ENCODE measurements at places on chromosomes 5 and 9. TPM values are rescaled to one million over a fixed set of nuclear protein-coding genes. Genes with fewer than 3 reads are reported as not detected.

- peak; percentile 34 for DNase-seq
Measured at GRCh38 chr5:53482717-53483638, 2.5 kb downstream of the FST start.

GRCh38 chr5:87836696-87837095 is 424.0 kb upstream of the CCNH start:
- no peak for DNase-seq

- DNase-seq: no peak
Measured at GRCh38 chr5:85896514-85896913, 721.2 kb upstream of the COX7C start.

DNA sequence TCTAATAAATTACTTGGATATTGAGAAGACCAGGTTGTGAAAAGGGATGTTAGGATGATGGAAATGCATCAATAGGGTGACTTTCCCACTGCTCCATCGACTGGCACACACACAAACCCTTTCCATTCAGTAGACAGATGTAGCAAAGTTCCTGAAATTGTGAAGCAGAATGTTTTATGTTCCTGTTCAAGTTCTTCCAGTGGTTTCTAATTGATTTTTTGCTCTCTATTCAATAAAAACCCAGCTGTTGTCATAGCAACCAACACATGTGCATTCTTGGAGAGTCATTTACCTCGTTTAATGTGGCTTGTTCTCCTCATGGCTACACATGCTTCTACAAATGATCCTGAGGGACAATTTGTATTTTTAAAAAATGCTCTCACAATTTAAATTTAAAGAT is 244.6 kb downstream of the RAB3C start:
- DNase-seq: no peak

DNA sequence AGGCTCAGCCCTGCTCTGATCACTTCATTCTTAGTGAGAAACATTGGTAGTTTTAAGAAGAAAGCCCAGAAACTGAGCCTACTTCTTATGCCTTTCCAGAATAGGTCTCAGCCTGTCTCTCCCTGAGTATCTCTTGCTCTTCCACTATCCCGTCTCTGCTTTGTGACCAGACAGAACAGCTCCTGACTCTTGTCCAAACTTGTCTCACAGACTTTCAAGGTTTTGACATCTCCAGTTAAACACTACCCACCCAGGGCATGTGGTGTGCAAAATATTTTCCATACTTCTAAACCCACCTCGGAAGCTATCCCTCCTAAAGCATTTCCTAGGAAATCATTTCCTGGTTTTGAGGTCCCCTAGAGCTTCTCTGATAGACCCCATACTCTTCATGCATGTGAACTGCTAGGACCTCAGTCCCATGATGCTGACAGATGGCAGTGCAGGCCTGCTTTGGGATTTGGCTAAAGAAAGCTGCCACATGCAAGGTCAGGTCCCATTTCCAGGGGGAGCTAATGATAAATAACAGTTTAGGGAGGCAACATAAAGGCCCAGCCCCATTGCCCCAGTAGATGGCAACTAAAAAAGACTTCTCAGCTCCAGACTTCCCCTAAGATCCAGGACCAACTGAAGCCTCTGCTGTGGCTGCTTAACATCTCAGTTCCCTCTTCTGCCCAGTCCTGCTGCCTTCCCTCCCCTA is 211.5 kb downstream of the MED10 start:
- DNase-seq: no peak

DNA sequence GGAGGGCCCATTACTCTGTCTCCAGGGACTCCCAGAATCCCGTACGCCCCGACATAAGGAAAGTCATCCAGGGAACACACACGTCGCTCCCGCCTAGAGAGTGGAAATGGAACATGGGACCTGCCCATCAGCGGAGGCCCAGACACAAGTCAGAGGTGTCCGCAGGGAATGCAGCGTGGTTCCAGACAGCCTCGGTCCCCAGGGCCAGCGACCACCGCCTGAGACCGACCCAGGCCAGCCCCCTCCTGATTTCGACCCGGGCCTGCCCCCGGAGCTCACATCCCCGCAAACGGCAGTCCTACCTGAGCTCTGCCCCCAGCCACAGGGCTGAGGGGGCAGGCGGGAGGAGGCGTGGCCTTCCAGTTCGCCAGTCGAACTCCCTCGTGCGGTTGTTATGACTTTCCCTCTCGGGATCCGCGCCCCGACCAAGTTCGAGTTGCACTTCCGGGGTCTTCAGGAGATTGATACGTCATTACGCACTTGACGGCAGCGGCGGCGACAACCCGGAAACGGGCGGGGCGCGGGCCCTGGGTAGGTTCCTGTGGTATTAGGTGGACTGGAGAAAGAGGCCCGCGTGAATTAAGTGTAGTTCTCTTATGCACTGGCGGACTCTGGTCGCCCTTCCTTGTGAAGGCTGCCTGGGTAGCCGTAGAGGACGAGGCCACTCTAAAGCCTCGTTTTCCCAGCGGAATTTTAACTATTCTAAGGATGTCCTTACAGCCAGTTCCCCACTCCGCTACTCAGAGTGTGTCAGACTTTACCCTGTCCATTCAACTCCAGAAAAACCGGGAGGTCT is 370.0 kb upstream of the POU5F2 start:
- DNase-seq: peak; percentile 93

DNA sequence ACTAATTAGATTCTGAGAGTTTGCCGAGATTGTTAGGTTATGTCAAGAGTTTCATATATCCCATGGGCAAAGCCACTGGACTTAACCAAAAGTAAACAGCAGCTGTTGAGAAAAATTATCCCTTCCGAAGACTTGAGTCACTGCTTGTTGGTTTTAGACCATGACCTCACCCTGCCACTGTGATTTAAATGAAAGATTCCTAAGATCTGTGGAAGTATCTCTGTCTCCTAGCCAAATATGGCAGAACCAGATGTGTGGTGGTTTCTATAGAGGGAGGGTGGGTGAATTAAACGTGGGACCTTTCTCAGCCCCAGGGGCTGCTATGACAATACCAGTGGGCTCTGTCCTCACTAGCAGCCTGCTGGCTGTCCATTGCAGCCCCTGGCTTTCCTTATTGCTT is 19.3 kb downstream of the DMRT3 start:
- DNase-seq: no peak

DNA sequence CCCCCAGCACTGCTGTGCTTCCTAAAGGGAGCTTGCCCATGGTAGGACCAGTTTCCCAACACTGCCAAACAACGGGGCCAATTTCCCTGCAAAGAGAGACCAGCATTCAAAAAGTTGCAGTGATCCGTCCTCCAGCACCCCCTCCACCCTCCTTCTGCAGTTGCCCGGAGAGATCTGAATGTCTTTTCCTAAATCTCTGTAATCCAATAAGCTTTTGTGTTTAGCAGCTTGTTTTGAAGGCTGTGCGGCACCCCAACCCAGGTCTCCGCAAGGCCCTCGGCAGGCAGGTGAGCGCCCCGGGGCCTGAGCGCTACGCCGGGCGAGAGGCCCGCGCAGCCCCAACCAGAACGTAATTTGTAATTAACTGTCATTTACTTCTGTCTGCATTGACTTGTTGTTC is 366.9 kb upstream of the IRX2 start:
- no peak for DNase-seq

DNA sequence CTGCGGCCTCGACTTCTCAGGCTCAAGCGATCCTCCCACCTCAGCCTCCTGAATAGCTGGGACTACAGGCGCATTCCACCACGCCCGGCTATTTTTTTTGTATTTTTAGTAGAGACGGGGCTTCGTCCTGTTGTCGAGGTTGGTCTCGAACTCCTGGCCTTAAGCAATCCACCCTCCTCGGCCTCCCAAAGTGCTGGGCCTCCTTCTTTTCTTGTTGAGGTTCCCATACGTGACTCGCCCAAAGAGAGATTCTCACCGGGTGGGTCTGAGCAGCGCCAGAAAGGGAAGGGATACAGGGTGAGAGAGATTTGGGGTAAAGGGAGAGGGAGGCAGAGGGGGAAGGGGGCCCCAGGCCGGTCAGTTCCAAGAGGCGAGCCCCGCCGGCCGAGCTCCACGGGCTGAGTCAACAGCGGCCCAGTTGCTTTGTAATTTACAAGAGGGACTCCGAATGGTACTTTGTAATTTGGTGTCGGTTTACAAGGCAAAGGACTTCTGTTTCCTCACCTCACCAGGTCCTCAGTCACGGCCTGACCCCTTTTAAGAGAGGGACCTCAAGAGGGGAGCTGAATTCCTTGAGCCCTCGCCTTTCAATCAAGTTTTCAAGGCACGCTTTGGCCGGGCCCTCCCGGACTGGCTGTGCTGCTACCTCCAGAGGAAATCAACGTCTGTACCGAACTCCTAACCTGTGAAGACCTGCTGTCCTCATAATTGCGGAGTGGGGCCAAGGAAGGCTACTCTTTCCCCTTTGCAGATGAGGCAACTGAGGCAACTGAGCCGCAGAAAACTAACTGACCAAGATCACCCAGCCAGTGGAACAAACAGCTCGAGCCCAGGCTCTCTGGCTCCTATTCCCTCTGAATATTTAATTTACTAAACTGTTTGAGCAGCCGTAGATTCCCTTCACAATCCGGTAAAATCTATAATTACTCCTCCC is 3.3 kb upstream of the DMRT2 start:
- DNase-seq: no peak

DNA sequence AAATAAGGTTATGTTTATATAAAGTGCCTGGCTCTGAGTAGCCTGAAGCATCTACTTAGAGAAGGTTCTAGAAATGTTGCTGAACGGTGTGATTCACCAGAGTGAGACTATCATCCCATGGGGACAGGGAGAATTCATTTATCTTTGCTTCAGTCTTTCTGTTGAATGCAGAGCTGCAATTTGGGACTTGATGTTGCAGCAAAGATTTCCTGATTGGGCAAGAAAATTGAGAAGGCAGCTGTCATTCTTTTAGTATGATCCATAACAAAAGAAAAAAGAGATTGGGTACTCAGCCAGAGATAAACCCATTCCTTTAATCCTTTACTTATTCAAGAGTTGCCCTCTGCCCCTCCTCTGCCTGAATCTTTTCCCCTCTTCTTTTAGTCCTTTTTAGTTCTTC is 456.3 kb upstream of the WWC1 start:
- no peak for DNase-seq

- no peak for DNase-seq
Measured at GRCh38 chr9:98445576-98445975, 190.1 kb upstream of the TBC1D2 start.

DNA sequence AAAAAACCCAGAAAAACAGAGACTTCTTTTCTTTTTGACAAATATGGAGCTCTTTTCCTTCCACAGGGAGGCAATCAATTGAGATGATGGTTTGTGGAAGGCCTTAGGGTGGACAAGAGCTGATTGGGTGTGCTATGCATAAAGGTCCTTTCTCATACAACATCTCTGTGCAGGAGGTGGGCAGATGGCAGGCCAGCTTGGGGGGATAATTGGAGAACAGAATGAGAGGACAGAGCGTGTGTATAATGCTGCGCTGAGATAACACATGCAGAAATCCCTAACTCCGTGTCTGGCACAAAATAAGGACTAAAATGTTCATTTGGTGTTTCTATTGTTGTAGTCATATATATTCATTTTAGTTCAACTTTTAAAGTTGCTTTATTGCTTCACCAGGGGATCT is 159.0 kb upstream of the MEF2C start:
- DNase-seq: no peak

- DNase-seq: peak; percentile 68
Measured at GRCh38 chr5:75053304-75054133, 1.2 kb upstream of the GCNT4 start.

DNA sequence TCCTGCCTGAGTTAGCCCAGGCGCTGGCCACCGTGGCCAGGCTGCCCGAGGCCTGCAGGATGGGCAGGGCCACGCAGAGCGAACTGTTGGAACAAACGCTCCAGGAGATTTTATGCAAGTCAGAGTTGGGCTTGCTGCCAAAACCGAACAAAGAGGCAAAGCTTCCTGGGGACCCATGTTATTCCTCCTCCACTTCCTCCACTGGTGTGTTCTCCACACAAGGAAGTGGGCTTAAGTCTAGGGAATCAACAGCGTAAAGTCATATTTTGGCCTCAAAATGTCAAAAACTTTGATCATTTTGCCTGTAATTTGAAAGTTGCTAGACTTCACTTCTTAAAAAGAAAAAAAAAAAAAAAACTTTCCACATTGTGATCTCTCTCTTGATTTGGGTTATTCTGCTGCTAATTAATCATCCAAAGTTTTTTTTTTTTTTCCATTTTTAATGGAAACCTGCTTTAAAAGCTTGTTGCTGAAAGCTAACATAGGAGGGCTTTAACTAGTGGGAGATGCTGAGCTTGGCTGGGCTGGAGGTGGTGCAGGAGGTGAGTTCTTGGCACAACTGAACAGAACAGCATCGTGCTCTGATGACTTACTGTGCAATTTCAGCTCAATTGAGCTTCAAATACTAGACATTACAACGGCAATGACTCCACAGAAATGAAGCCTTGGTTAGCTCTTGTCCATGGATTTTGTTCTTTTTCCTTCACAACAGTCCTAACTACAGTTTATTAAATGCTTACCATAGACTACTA is 73.0 kb downstream of the PTPDC1 start:
- peak; percentile 83 for DNase-seq

DNA sequence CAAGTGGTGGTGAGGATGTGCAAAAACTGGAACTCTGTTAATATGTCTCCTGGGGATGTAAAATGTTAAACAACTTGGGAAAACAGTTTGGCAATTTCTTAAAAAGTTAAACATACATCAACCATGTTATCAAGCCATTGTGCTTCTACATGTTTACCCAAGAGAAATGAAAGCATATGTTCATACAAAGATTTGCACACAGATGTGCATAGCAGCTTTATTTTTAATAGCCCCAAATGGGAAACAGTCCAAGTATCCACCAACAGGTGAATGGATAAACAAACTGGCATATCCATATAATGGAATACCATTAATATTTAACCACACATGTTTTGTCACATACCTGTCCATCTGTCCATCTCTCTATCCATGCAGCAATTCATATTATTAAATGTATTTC is 6.2 kb downstream of the VPS13A start:
- no peak for DNase-seq

DNA sequence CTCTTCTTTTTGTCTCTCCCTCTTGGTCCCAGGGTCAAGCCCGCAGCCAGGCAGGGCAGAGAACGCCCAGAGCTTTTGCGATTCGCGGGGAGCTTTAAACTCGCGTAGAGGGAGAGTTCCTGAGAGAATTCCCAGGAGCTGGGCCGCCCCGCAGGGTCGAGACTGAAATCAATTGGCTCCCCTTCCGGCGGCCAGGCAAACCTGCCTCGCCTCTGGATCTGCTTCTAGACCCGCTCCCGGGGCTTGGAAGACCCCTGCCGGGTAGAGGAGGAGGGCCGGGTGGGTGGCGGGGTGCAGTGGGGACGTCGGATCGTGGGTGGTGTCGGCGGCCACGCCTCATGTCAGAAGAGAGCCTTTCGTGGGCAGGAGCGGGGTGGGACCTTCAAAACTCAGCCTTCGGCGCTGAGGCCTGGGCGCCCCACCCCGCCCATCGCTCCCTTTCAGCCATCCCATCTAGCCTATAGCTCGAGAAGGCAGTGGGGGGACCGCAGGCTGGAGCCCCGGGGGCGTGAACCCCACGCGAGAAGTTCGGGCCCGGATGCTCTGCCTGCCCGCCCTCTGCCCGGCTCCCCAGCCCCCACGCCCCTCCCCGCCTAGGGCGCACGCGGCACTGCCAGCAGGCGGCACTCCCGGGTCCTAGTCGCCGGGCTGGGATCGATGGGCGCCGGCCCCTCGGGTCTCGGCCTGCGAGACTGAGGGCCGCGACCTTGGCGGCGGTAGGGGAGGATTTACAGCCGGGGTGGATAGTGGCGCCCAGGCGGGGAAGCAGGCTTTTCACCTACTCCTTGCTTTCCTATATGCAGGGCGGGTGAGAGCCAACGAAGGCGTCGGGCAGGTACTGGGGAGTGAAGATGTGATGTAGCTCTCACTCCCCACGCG is 6.1 kb downstream of the PRDM6 start:
- DNase-seq: no peak

Gene PALM2AKAP2
- 0.01 TPM for polyA plus RNA-seq

Gene PJA2
- 24.4 TPM for polyA plus RNA-seq

Gene IL7R
- 1.0 TPM for polyA plus RNA-seq

Gene SLC2A6
- polyA plus RNA-seq: 39.6 TPM

Gene SMIM32
- not detected for polyA plus RNA-seq

Gene PNPLA7
- polyA plus RNA-seq: 1.2 TPM

Gene OR13C3
- not detected for polyA plus RNA-seq

Gene UBE2QL1
- polyA plus RNA-seq: 0.05 TPM
